ENCODE measurements at places on chromosomes 5 and 9.

- DNase-seq: no peak
Measured at GRCh38 chr9:134231330-134231745, 67.0 kb upstream of the RNU6ATAC start.

GRCh38 chr5:54738118-54738972 lies 220.8 kb downstream of the SNX18 start:
- DNase-seq: no peak

DNA sequence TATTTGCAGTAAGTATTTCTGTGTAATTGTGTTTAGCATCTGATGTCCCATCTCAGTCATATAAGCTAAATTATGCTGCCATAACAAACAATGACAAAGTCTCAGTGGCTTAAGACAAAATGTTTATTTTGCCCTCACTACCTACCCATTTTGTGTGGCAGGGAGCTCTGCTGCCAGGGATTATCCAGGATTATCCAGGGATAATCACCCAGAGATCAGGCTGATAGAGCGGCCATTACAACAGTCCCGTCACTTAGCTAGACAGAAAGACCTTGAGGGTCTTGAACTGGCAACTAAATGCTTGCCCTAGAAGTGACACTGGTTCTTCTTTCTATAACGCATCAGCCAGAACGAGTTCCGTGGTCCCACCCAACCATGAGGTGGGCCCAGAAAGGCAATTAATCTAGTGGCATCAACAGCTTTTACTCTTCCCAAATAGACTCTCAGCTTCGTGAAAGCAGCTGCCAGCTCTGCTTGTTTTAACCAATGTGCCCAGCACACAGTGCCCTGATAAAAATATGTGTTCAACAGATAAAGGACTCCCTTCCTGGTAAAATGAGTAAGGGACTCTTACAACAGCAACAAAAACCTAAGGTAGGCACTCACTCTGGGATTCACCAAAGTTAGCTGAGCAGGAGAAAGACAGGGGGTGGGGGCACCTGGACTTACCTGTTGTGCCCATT lies 22.8 kb downstream of the CCDC69 start:
- DNase-seq: no peak

DNA sequence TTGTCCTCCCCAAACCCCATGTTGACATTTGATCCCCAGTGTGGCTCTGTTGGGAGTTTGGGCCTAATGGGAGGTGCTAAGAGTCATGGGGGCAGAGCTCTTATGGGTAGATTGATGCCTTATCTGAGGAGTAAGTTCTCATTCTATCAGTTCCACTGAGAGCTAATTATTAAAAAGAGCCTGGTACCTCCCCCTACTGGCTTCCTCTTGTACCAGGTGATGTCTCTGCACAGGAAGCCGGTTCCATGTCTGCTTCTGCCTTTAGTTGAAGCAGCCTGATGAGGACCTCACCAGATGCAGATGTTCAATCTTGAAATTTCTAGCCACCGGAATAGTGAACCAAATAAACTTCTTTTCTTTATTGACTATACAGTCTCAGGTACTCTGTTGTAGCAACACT lies 10.8 kb downstream of the GABRB2 start:
- no peak for DNase-seq

- DNase-seq: no peak
Measured at GRCh38 chr9:88161144-88161543, 22.9 kb upstream of the SPATA31C2 start.

Measured in GM12864 (cell line).